ENCODE measurements at places on chromosomes 4 and X.

DNA sequence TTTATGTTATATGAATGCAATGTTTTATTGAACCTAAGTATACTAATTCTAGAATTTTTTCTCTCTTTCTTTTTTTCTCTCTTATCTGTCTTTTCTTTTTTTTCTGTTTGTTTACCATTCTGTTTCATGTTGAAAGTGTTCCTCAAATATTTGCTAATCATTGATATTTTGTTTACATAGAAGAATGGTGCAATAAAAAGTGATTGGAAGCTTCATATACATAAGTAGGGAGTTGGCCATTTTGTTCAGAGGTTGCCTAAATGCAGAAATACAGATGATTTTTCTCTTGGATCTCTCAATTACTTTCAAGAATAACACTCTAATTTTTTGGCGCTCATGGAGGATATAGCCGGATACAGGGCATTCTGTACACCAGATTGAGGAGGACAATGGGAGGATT lies 5.7 kb upstream of the SERTM2 start:
- no peak for DNase-seq

- DNase-seq = no peak
Measured at GRCh38 chr4:121216461-121216860, 52.3 kb upstream of the TNIP3 start.

- DNase-seq = no peak
Measured at GRCh38 chr4:169270810-169271691, at the start of gene SH3RF1. SH3RF1 (minus strand) TSS chr4:169270956; CDS start chr4:169269212, 1,744 bp downstream.

DNA sequence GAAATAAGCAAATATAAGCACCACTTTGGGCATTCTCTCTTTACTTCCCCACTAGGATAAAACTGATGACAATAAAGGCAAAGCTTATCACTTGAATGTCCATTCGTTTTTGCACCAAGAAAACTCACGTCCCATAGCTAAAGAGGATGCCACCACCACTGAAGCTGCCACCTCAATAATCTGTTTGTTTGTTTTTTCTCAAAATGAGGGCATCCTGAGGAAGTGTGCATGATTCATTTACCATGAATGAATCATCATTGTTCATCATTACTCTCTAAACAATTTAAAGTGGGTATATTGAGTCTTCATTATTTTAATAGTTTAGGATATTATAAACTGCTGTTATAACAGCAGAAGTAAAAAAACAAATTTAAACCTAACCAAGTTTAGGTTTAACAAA lies 168.2 kb downstream of the DCTD start:
- DNase-seq = no peak

DNA sequence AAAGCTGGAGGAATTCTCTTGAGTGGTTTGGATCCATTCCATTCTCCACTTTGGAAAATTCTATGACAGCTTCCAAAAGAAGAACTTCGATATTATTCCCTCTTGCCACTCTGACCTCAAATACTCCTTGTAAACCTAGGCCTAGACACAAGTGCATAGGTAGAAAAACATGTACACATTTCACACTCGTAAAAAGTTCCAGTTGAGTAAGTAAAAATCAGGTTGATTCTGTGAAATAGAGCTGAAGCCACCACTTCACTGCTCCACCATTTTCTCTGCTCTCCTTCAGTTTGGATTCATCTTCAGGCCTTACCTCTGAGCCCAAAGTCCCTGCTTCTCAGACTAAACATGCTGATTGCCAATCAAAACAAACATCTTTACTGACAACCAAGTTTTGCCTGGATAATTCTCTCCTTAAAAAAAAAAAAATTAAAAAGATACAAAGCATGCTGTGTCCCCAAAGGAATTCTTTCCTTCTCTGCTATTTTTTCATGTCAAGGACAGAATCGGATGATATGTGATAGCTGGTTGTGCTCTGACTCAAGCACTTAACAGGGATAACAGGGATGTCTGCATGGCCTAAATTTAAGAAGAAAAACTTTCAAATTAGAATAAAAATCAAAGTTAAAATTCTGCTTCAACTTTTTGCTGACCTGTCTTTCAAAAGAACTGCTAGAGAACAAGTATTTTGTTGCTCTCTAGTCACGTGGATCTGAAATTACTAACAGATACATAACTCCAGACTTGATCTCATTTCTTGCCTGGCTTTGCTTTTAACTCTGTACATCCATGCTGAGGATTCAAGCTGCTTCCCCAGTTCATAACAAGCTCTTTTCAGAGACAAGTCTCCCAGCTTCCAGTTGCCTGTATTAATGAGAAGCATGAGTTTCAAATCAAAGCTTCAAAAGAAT lies 420.9 kb upstream of the INTU start:
- no peak for DNase-seq

Measured in cerebellar nuclear complex (tissue), 1 donor.